ENCODE measurements at places on chromosomes 2 and 18. TPM values are rescaled to one million over a fixed set of nuclear protein-coding genes. Genes with fewer than 3 reads are reported as not detected.

GRCh38 chr18:8142131-8142711 is 467.0 kb upstream of the RAB12 start:
- DNase-seq = no peak

DNA sequence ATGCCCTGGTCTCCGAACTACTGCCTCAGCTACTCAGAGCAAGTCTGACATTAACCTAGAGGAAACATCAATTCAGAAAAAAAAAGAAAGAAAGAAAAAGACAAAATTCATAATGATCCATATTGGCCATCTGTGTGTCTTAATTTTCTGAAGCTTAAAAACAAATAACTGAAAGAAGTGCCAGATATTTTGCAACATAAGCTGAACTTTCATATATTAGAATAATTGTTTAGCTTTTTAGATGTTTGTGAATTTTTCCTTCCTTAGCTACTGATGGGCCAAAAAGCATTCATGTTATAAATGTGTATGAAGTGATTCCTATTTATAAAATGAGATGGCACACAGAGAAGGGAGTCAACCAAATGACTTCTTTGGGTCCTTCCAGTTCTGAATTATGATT is 555.0 kb upstream of the CHAC2 start:
- DNase-seq = no peak

DNA sequence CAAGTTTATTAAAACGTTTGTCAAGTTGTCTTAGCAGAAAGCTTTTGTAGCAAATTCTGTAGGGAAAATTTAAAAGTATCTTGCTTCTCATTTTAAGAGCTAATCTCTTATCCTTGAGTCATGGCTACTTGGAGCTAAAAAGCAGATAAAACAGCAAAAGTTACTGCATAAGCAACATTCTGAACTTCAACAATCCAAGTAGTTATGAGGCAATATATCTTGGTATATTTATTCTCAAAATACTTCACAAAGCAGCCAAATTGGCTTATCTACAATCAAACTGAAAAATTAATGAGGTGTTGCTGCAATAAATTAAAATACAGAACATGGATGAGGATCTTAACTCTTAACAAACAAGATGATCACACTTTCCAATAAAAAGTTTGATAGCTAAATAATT is 306.5 kb downstream of the PIEZO2 start:
- no peak for DNase-seq

DNA sequence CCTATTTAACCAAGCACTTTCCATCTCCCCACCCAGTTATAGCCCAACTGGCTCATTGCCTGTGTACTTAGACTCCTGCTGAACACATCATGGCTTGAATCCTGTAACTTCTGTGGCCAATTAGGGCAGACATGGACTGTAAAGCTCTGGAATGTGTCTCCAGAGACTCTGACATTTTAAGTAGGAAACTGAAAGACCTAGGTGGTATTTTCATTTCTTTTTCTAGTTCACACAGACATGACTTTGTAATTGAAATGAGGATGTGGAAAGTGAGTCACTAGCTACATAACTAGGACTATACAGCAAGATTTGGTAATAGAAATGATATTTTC is 12.2 kb downstream of the DOK1 start:
- no peak for DNase-seq

DNA sequence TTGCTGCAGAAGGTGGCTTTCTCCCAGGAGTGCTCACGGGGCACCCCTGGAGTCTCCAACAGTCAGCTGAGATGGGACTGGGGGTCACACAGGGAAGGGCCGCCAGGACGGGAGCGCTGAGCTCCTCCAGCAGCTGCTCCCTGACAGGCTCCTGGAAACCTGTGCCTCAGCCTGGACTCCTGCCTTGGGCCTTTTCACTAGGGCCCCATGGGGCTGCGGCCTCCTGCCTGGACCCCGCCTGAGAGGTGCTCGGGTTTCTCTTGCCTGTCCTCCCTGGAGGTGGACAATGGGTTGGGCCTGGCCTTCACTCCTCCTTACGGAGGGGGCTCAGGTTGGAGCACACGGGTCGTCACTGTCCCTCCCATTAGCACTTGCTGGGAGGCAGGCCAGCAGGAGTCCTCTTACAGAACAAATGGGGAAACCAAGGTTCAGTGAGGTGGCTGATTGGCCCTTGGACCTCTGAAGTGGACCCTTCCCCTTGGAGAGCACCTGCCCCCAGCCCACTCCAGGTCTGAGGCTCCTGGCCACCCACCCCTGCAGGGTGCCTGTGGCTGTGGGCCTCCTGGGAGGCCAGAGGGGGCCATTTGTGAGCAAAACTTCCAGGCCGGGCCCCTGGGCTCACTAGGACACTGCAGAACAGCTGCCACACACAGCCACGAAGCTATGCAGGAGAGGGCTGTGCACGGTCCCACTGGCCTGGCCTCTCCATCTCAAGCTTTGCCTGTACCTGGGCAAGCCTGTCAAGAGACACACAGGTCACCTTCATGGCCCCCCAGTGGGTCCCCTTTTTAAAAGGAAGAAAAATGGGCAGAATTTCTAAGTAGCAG is 57.1 kb upstream of the ODC1 start:
- no peak for DNase-seq

The PSMA8 gene
- 0.45 TPM for total RNA-seq

DNA sequence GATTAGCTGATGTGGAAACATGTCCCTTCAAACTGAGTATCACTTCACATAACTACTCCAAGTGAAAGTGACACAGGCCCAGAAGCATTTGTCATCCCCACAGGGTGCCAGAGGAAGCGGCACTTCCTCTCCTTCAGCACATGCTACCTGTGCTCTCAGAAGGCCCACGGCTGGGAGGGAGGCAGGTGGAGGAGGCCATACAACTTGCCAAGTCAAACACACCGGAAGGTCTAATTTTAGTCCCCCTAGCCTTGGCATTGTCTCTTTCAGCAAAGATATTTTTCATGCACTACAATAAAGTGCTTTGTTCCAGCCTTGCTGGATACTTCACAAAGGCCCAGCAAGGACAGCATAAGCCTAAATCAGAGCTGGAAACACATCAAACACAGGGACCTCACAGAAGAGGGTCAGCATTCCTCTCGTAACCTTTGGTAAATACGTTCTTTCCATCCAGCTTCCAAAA is 38.0 kb downstream of the VSNL1 start:
- no peak for DNase-seq

Measured in activated naive CD4-positive, alpha-beta T cell treated with anti-CD3 and anti-CD28 coated beads, Interleukin-2, amount 50 U/mL, for 72 hours (primary cell).